ENCODE measurements at places on chromosomes 16 and 17. TPM values are rescaled to one million over a fixed set of nuclear protein-coding genes. Genes with fewer than 3 reads are reported as not detected.

- DNase-seq, result no peak
Observed at GRCh38 chr17:15442311-15443180, 24.9 kb downstream of the CDRT4 start.

- DNase-seq, result no peak
Observed at GRCh38 chr17:56937687-56938086, 23.2 kb downstream of the COIL start.

The CCL14 gene
- 1,219 TPM for total RNA-seq

DNA sequence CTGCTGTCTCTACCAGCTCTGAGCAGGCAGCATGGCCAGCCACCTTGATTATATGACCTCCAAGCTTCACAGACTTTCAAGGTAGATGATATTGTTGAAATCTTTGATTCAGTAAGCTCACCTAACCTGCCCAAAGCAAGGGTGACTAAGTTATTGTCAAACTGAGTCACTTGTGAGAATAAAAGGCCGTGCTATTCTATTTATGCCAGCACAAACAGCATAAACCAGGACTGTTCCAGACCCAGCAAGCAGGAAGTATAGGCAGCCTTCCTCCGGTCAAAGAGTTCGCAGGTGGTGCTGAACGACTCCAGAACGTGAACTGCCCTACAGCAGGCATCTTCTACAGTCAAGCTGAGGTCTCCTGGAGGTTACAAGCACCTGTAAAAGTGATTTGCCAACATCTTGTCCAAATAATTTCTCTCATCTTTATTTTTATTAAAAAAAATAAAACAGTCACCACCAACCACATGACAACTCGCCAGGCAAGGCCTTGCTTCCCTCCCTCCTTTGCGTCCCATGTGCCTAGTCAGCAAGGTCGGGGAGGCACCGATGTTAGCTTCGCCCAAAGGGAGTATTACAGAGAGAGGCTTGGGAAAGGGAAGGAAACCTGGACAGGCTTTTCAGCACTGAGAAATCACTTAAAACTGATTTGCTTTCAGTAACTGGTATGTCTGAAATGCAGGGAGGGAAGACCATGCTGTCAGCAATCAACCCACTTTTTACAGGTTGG, 10.8 kb downstream of the ARL2BP start:
- peak; percentile 50 for DNase-seq

DNA sequence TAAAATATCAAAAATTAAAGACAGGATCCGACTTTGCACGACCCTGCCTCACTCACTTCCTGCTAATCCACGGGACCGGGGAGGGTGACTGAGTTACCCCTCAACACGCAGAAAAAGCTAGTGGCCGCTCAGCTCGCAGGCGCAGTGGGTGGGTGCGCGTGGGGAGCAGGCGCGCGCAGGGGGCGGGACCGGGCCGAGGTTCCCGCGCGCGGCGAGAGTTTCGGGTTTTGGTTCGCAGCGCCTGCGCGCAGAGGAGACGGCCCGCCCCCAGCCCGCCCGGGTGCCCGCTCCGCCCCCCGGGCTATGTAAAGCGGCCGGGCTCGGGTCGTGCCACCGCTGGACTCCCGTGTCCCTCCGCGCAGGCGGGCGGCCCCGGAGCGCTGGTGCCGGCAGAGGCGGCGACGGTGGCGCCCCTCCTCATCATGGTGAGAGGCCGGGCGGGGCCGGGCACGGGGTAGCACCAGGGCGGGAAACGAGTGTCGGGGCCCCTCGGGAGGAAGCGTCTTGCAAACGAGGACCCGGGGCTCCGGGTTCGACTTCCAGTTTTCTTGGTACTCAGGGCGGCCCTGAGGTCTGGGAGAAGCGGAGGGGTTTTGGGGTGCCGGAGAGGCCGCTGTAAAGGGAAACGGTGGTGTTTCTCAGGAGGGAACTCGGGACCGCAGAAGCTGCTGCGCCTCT, at the start of gene CNP:
Gene CNP, plus strand, starts transcription at position 333 of the 678 bp plus-strand sequence. Its CDS starts 90 bp downstream, at position 423.
- DNase-seq, result peak; percentile 96

- DNase-seq, result no peak
Observed at GRCh38 chr16:87563714-87564523, 38.4 kb upstream of the JPH3 start.

DNA sequence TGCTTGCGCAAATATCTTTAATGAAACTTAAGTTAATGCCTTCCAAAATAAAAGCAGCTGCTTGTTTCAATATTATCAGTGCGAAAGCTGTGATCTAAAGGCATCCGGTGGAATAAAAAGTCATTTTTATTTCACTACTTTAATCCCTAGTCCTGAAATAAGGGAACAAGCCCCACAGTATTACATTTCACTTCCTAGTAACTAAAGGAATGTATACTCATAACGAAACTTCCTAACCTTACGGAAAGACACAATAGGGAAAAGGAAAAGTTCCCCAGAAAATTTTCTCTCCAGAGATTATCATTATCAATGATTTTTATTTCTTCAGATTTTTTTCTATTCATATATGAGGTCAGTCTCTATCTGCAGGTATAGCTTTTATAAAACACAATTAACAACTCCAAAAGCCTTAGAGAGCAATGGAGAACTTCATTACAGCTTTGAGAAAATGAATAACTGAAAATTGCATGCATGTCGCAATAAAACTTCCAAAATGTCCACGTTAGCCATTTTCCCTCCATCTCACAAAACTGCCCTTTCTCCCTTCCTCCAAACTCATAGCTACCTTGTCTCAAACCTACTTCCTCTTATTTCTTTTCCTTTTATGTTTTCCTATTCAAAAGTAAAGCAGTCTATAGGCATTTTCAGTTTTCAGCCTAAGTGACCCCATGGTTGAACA, 154.3 kb upstream of the MED13 start:
- no peak for DNase-seq

DNA sequence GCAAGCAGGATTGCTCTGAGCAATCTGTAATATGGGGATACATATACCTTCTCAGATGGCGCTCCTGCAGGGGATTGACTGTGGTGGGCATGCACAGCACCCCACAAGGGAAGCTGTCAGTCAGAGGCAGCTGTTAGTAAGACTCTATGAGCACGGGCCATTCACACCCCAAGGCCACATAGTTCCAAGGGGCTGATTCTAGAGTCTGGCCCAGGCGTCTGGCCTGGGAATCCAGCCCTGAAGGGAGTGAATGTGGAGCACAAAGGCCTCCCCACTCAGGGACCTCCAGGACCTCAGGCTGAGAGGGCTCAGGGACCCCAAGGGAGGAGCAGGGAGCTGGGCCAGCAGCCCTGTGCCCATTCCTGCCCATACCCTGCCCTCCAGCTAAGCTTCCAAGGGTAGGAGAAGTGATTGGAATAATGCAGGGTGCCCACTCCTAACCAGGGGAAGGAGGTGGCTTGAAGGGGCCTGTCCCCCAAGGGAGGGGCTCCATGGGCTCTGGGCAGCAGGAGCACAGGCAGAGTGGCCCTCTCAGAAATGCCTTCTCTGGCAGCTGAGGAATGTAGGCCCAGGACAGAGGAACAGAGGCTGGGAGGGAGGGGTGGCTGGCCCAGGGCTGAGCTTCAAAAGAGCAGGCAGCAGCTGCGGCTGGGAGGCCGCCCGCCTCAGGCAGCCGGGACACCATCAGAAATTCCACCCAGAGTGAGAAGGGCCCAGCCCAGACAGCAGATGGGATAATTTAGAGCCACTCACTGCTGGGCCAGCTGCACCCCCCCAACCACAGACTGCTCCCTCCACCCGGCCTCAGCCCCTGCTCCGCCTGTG, 48.9 kb upstream of the MRPS23 start:
- DNase-seq, result no peak

DNA sequence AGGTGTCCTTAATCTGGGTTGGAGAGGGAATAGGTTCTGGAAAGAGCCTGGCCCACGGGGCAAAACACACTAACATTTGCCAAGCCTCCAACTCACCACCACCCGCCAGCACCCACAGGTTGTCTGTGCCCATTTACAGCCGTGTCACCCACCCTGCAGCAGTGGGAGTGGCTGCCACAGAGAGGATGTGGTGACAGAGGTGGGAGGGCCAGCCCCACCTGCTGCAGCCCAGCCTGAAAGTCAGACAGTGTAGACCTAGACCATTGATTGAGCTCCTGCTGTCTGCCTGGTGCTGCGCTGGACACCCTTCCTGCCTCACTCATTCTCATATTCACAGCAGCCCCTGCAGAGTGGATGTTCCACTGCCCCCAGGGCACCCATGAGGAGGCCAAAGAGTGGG, 44.7 kb downstream of the IL21R start:
- peak; percentile 92 for DNase-seq

DNA sequence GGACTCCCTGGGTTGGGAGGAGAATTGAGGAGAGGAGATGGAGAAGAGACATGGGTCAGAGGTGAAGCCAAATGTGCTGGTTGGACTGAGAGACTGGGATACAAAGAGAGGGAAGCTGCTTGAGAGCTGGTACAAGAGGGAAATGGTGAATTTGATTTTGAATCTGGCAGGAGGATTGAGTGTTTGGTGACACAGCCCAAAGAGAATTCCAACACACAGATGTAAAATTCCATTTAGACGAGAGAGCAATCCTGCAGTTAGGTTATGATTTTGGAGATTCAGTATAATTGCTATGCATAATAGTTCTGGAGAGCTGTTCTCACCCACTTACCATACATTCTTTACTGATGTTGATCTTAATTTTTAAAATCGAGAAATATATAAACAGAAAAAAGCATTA, 57.7 kb downstream of the HSD17B2 start:
- DNase-seq, result no peak

DNA sequence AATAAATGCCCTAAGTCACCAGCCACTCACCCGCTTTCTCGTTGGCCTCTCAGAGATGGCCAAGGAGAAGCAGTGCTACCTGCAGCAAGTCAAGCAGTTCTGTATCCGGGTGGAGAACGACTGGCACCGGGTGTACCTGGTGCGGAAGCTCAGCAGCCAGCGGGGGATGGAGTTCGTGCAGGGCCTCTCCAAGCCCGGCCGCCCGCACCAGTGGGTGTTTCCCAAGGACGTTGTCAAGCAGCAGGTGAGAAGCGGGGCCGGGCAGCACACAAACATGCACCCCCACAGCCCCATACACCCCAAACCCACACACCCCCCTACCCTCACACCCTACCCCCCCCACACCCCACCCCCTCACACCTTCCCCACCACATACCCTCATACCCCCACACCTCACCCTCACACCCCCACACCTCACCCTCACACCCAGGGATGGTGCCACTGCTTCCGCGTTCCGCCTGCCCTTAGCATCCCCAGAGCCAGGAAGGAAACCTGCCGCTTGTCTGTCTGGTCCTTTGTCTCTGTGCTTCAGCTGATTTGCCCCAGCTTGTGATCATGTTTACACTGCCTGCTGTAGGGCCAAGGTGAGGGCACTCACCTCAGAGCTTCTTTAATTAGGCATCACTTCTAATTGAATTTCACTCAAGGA, 41.9 kb upstream of the ENDOV start:
- peak; percentile 70 for DNase-seq

The CCL4 gene
- 63.5 TPM for total RNA-seq

DNA sequence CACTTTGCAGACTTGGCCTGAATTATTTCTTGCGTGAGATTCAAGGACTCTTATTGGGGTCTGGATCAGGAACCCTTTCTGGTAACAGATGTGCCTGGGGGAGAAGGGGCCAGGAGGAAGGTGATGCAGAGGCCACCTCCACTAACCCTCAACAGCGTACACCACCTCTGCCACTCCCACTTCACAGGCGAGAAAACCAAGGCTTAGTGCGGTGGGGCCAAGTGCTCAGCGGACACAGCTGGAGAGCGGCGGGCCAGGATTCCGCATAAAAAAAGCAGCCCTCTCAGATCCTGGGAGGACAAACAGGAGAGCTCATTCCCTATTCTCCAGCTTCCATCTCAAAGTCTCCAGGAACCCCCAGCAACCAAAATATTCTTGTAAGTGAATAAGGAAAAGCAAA, 51.4 kb downstream of the SLC7A5 start:
- no peak for DNase-seq

The MMP28 gene
- 2.5 TPM for total RNA-seq

DNA sequence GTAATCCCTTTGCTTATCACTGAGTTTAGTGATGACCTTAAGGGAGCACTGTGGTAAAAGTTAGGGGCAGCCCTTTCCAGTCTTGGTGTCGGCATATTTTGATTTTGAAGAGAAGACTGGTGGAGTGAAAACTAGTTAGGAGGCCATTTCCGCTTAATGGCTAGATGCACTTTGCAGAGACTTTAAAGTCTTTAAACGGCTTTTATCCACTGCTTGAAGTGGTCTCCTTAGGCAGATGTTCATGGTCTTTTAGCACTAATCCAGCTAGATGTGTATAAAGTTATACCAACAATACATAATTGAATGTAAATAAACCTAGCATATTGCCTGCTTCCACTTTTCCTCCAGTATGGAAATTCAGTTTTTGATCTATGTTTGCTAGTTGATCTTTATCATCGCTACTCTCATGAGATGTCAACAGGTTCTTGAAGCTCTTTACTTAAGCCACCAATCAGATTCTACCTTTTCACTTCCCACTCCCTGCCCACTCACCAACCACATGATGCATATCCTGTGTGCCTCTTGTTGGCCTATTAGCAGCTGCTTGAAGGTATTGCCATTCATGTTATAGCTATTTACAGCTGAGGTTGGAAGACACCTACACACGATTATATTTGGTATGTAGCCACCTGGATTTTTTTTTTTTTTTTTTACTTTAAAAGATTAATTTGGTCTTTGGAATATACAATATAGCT, 132.0 kb downstream of the NLK start:
- no peak for DNase-seq

The NATD1 gene
- 25.3 TPM for total RNA-seq

The PRSS53 gene
- 6.0 TPM for total RNA-seq
